Caco-2 (cell line): ENCODE measurements at places on chromosomes 11 and 22.

DNA sequence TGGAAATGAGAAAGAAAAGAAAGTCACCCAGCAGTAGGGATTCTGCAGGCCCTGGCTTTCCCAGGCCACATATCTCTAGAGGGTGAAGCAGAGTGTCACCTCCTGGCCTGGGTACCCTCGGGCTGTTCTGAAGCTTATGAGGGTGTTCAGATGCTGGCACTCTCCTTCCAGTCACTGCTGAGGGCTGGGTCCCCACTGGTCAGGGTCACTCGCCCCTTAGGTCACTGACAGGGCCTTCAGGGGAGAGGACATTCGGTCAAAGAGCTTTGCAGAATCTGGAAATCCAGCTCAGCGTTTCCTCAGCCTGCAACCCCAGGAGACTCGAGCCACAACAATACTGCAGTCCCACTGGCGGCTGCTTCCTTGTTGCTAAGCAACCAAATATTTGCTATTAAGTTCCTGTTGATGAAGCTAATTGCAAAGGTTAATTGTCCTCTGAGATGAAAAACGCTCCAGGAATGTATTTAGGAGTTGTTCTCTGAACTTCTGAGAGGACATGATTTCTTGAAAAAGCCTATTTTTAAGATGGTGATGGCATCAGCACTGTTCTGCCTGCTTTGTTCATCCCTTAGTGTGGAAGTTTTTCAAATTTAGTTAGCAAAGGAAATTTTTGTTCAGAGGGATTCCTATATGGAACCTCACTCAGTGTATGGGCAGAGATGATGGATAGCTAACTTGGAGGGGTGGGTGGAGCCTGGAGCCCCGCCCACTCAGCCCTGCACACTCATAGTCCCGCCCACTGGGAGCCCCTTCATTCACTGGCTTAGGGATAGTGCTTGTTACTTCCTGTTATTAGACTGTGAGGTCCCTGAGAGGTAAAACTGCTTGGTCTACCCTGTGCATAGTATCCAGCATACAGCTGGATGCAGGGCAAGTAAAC lies 109.2 kb downstream of the CSNK2A3 start:
- no peaks in the 10 kb centered on the region for H3K36me3 ChIP-seq
- H3K4me1 ChIP-seq: no peaks in the 10 kb centered on the region
- no peak overlapping the region for H3K27ac ChIP-seq
- no peak for DNase-seq
- no peaks in the 10 kb centered on the region; the same call in 1 of the 2 replicates for H3K27me3 ChIP-seq

DNA sequence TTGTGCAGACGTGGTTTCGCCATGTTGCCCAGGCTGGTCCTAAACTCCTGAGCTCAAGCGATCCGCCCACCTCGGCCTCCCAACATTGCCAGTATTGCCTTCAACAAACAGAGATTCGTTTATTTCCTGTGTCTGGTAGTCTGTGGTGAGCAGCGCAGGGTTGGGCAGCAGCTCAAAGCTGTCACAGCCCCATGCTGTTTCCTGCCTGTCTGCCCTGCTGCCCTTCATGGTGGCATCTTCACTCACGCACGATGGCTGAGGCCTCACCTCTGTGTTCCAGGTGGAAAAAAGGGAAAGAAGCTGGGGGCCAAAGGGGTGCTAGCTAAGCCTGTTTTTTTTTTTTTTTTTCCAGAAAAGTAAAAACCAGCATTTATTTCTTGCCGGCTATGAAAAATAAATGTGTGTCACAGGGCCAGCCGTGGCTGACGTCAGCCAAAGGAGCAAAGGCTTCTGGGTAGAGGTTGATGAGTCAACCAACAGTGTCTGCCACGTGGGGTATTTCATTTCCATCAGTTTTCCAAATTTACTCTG lies 28.8 kb downstream of the TBC1D22A start:
- H3K4me3 ChIP-seq: no peak overlapping the region
- DNase-seq: no peak
- no peaks in the 10 kb centered on the region for H3K4me1 ChIP-seq

DNA sequence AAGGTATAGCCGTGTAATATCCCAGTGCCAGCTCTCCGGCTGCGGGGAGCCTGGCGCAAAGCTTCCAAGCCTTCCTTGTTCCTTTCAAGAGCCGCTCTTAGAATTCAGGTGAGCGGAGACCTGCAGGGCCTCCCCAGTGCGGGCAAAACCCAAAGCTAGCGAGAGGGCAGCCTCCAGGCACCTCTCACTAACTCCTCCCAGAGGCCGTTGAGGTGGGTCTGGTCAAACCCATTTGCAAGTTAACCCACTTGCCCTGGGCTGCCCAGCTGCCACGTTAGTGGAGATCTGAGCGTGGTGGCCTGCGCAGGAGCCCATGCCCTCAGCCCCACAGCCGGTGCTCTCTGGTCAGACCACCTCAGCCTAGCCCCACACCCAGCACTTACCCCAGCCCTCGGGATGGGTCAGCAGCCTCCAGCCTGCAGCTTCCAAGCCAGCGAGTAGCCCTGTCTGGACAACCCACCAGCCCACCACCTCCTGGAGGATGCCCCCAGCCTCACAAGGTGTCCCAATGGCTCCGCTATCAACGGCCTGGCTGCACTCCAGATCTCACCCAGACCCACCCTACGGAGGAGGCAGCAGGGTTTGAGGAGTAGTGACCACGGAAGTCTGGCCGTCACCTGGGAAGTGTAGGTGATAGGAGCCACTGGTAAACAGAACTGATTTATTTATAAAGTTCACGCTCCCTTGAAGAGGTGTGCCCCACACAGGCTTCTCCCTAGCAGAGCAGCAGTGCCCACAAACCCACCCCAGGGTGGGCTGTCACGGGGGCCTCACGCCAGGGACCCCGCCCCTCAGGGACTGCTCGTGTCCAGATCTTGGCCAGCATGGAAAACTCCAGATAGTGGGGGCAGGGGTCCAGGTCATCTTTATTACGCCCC lies 2.3 kb downstream of the ASCL2 start:
- DNase-seq: no peak
- peaks cover 3% of the 10 kb centered on the region for H3K36me3 ChIP-seq
- H3K4me1 ChIP-seq: peaks cover 27% of the 10 kb centered on the region
- H3K27me3 ChIP-seq: no peaks in the 10 kb centered on the region
- H3K4me3 ChIP-seq: peak overlapping the region; percentile 76

DNA sequence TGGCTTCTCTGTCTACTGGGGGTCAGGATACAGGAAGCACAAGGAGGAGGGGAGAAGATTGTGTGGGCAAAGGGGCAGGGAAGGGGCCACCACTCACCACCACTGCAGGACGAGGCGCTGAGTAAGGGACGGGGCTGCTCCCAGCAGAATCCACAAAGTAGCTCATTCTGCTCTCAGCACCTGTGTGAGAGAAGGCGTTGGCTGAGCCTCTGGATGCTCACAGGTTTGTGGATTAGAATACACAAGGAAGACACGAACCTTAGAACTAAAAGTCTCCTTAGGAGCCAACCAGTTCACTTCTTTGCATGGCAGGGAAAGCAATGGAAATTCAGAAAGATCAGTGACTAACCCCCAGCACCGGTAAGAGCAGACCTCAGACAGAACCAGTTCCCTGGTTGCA lies 14.4 kb downstream of the ETS1 start:
- no peak overlapping the region for H3K27ac ChIP-seq
- DNase-seq: no peak
- H3K4me1 ChIP-seq: no peaks in the 10 kb centered on the region
- no peaks in the 10 kb centered on the region for H3K36me3 ChIP-seq
- peaks cover 3% of the 10 kb centered on the region; the same call in 1 of the 2 replicates for H3K27me3 ChIP-seq
- H3K4me3 ChIP-seq: no peak overlapping the region

- peak overlapping the region; percentile 72 for H3K27ac ChIP-seq
- H3K36me3 ChIP-seq: no peaks in the 10 kb centered on the region
- DNase-seq: no peak
- H3K4me3 ChIP-seq: no peak overlapping the region
Observed at GRCh38 chr22:39178206-39179111, 26.0 kb upstream of the CBX7 start.

- H3K27me3 ChIP-seq: no peaks in the 10 kb centered on the region
- DNase-seq: no peak
- H3K36me3 ChIP-seq: no peaks in the 10 kb centered on the region
- no peaks in the 10 kb centered on the region for H3K4me1 ChIP-seq
- H3K4me3 ChIP-seq: no peak overlapping the region
Observed at GRCh38 chr22:25602916-25603315, 38.4 kb downstream of the GRK3 start.
